ENCODE measurements at places on chromosomes 16 and 17. TPM values are rescaled to one million over a fixed set of nuclear protein-coding genes. Genes with fewer than 3 reads are reported as not detected.

DNA sequence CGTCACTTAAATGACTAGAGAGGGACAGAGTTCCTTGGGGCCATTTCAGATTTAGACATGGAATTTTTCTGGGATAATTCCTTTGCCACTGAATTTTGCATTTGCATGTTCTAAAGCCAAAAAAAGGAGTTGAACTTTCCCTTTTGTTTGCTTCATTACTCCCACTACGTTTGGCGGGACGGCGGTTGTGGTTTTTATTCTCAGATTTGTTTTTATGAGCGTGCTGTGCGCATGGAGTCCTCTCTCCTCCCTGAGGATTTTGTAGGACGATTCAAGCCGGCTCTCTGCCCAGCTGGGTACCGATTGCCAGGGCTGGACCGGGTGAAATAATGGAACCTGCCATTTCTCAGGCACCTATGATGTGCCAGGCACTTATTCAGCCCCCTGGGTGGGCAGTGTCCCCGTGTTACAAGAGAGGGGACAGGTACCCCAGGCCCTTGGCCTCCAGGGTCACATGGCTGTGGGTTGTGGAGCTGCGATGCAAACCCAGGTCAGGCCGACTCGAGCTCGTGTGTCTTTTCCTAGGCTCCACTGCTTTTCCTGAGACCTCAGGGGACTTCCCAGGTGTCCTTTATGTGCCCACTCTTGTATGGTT lies 18.8 kb downstream of the CMIP start:
- H3K4me3 ChIP-seq: no peak overlapping the region
- no peaks in the 10 kb centered on the region for H3K36me3 ChIP-seq
- no peaks in the 10 kb centered on the region for H3K27me3 ChIP-seq

GRCh38 chr17:28078341-28079229 lies 36.1 kb downstream of the NLK start:
- no peak overlapping the region for H3K27ac ChIP-seq
- no peaks in the 10 kb centered on the region for H3K27me3 ChIP-seq
- no peaks in the 10 kb centered on the region for H3K36me3 ChIP-seq
- H3K4me1 ChIP-seq: peaks cover 4% of the 10 kb centered on the region
- DNase-seq: no peak

DNA sequence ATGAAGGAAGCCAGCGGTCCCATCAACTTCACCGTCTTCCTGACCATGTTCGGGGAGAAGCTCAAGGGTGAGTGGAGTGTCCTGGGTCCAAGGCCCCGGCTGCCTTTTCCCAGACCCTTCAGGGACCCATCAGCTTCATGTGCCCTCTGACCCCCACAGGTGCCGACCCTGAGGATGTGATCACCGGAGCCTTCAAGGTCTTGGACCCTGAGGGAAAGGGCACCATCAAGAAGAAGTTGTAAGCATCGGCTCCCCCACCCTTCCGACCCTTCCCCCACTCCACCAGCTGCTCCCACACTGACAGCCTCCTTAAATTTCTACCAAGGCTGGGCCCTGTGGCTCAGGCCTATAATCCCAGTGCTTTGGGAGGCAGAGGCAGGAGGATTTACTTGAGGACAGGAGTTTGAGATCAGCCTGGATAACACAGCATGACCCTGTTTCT lies 1.9 kb downstream of the MYL11 start:
- peak overlapping the region; percentile 99 for H3K27ac ChIP-seq
- no peak for DNase-seq
- H3K4me1 ChIP-seq: peaks cover 10% of the 10 kb centered on the region
- no peaks in the 10 kb centered on the region for H3K36me3 ChIP-seq
- H3K27me3 ChIP-seq: no peaks in the 10 kb centered on the region

- peaks cover 7% of the 10 kb centered on the region for H3K36me3 ChIP-seq
- no peak overlapping the region for H3K27ac ChIP-seq
- no peaks in the 10 kb centered on the region for H3K4me1 ChIP-seq
Measured at GRCh38 chr16:8751481-8752311, 45.7 kb downstream of the TMEM186 start.

DNA sequence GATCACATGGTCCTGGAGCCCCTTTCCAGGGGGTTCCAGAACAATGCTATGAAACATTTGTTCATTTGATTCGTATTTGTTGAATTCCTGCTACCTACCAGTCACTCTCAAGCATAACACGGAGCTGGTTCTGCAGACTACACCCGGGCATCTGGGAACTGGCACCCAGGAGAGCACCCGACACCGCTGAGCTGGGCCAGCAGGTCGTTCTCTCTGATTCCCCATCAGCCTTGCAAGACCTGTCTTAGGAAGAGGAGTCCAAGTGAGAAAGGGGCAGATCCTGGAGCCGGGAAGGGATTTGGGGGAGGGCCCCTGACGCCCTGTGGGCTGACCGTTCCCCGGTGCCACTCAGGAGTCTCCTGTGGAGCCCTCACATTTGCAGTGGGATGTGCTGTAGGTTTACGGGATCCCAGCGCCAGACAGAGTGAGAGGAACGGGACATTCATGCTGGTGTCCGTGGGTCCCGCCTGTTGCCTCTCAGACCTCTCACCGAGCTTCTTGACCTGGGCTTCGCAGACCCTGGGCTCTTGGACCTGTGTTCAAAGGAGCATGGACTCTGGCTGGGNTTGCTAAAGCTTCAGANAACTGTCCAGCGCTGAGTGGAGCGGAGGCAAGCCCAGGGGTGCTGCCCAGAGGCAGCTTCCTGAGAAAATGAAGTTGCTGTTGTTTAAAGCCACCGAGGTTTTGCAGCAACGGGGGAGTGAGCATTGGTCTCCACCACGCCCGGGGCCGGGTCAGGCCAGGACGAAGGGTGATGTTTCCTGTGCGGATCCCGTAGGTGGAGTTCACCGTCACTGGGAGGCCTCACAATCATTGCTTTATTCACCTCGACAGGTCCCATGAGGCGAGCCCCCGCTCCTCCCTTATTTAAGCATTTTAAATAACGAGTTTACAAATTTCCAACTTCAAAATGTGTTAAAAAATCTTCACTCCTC lies 49.2 kb downstream of the METRNL start:
- H3K27me3 ChIP-seq: no peaks in the 10 kb centered on the region
- no peak overlapping the region for H3K4me3 ChIP-seq
- no peaks in the 10 kb centered on the region for H3K36me3 ChIP-seq
- H3K27ac ChIP-seq: no peak overlapping the region
- H3K4me1 ChIP-seq: no peaks in the 10 kb centered on the region
- DNase-seq: peak; percentile 58

GRCh38 chr17:73795730-73796129 lies 151.5 kb upstream of the SDK2 start:
- H3K4me3 ChIP-seq: no peak overlapping the region
- peaks cover 4% of the 10 kb centered on the region for H3K4me1 ChIP-seq
- no peak overlapping the region for H3K27ac ChIP-seq
- H3K36me3 ChIP-seq: no peaks in the 10 kb centered on the region

GRCh38 chr16:86550281-86550680 lies 4.8 kb downstream of the MTHFSD start:
- no peaks in the 10 kb centered on the region for H3K27me3 ChIP-seq
- DNase-seq: no peak
- H3K4me3 ChIP-seq: no peak overlapping the region
- peaks cover 51% of the 10 kb centered on the region for H3K36me3 ChIP-seq
- H3K4me1 ChIP-seq: peaks cover 5% of the 10 kb centered on the region

DNA sequence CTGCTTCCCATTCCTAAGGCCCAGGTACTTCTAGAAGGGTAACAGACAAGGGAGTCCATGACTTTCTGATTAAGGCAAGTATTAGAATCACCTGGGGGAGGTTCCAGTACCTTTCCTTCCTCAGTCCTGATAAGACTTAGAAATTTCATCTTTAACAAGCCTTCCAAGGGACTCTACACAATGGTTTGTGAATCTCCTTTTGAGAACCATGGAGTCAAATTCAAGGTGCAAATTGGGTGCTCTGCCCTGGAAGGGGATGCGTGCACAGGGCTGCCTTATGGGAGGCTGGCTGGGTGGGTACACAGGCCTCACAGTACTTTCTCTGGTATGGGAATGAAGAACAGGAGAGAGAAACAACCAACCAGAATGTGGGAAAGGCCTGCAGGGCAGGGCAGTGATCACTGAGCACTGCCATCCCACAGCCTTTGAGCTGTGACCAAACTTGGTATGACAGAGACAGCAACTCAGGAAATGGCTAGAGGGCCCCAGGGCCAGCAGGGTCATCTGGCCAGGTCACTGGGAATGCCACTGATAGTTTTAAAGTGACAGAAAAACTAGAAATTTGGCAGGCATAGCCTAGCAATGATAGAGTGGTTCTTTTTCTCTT lies 3.6 kb upstream of the TMIGD1 start:
- no peaks in the 10 kb centered on the region for H3K27me3 ChIP-seq
- DNase-seq: no peak
- no peak overlapping the region for H3K27ac ChIP-seq
- H3K36me3 ChIP-seq: no peaks in the 10 kb centered on the region

- DNase-seq: no peak
- H3K27me3 ChIP-seq: no peaks in the 10 kb centered on the region
- H3K36me3 ChIP-seq: no peaks in the 10 kb centered on the region
- no peak within 1 kb of the TSS for H3K27ac ChIP-seq
- H3K4me1 ChIP-seq: no peaks in the 10 kb centered on the region
Measured at GRCh38 chr16:29777576-29778350, at the start of gene ZG16. TSS of gene ZG16 (plus strand) at chr16:29778256. CDS start at chr16:29779267, 1,011 bp downstream.

- DNase-seq: peak; percentile 75
- H3K36me3 ChIP-seq: peaks cover 6% of the 10 kb centered on the region
- peaks cover 6% of the 10 kb centered on the region for H3K4me1 ChIP-seq
- H3K27ac ChIP-seq: no peak overlapping the region
- no peak overlapping the region for H3K4me3 ChIP-seq
Measured at GRCh38 chr16:48542020-48542473, 67.9 kb downstream of the N4BP1 start.

DNA sequence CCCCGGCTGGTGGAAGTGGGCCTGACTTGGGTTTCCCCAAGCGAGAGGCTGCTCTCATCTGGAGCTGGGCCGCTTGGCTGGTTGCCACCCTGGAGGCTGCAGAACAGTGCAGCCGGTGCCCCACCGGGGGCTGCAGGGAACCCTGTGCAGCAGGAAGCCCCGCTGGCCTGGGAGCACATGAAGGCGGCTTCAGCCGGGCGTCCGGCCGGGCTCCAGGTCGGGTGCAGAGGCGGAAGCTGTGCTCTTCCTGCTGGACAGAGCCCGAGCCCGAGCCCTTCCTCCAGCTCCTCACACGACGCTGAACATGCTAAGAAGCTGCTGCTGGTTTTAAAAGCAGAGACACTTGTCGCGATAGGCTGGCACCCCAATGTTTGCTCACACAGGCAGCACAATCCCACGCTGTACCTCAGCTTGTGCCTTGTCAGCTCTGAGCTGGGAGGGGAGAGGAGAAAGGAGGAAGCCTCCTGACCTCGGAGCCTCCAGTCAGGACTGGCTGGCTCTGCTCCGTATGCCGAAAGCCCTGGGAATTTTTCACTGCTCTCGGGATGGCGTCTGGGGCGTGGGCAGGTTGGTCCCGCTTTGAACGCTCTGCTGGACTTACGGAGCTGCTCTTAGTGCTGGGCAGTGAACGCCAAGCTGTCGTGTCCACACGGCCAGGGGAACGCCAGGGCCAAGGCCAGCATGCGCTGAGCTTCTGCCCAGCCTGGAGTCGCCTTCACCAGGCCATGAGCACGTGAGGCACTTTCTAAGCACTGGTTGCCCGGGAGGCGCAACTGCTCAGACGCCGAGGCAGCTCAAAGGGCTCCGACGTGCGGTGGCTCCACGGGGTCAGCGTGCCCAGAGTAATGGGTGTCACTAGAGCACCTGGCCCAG lies 8.8 kb downstream of the CDK5R1 start:
- H3K36me3 ChIP-seq: peaks cover 24% of the 10 kb centered on the region
- H3K4me1 ChIP-seq: peaks cover 33% of the 10 kb centered on the region

GRCh38 chr17:46869296-46869695 lies 17.9 kb downstream of the WNT9B start:
- DNase-seq: no peak
- no peak overlapping the region for H3K4me3 ChIP-seq
- H3K4me1 ChIP-seq: no peaks in the 10 kb centered on the region
- H3K36me3 ChIP-seq: no peaks in the 10 kb centered on the region
- H3K27ac ChIP-seq: no peak overlapping the region

DNA sequence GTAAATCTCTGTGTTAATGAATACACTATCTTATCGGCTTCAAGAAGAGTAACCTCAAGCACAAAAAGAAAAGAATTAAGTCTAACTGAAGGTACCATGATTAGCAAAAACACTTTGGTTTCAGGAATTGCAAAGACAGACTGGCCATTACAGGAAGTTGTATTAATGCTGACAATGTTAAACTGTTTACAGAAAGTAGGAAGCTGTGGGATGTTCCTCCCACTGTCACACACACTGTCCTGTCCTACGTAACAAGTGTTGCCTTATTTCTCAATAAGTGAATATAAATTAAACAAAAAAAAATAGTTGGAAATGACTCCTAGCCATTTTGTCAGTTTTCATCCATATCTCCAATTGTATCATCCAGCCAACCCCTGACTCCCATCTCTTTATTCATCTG lies 8.6 kb downstream of the GNA13 start:
- H3K4me1 ChIP-seq: peaks cover 6% of the 10 kb centered on the region
- peaks cover 35% of the 10 kb centered on the region for H3K36me3 ChIP-seq
- peak overlapping the region; percentile 28 for H3K27ac ChIP-seq
- no peak for DNase-seq

GRCh38 chr16:9091867-9092281 lies 430 bp downstream of the HAPSTR1 start:
- H3K27me3 ChIP-seq: no peaks in the 10 kb centered on the region
- H3K36me3 ChIP-seq: no peaks in the 10 kb centered on the region
- no peak for DNase-seq
- H3K27ac ChIP-seq: peak overlapping the region; percentile 96

DNA sequence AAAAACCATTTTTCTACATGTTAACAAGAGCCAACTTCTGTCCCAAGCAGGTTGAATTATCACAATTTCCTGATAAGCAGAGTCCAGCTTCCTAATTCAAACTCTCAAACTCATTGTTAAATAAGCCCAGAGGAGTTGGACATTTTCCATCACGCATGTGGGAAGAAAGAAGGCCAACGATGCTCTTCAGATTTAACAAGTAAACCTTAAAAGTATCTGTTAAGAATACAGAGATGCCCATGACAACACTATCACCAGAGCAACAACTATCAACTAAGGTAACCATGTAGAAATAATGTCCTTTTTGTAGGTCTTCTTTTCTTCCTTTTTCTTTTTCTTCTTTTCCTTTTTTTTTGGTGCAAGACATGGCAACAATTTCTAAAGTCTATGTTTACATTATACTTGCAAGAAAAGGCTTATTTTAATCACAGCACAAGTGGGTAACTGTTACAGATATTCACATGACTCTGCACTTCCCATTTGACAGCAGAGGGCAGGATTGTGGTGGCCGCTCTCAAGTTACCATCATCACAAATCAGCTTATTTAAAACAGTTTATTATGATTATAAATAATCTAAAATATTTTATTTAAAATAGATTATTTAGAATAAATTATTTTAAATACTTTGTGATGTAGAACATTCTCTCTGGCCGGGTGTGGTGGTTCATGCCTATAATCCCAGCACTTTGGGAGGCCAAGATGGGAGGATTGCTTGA lies 35.7 kb upstream of the DHRS7B start:
- H3K4me3 ChIP-seq: no peak overlapping the region
- DNase-seq: no peak
- no peak overlapping the region for H3K27ac ChIP-seq
- no peaks in the 10 kb centered on the region for H3K27me3 ChIP-seq
- H3K36me3 ChIP-seq: no peaks in the 10 kb centered on the region

- no peaks in the 10 kb centered on the region for H3K27me3 ChIP-seq
- peaks cover 7% of the 10 kb centered on the region for H3K4me1 ChIP-seq
- no peak for DNase-seq
- H3K36me3 ChIP-seq: no peaks in the 10 kb centered on the region
- peak overlapping the region; percentile 98 for H3K4me3 ChIP-seq
Measured at GRCh38 chr17:80102664-80103448, 1.5 kb downstream of the GAA start.

ACSM2A gene
- total RNA-seq: not detected

KCNJ2 gene
- 7.5 TPM for total RNA-seq

CFDP1 gene
- 8.3 TPM for total RNA-seq

EPX gene
- total RNA-seq: not detected

ZG16 gene
- 0.21 TPM for total RNA-seq

NPIPB5 gene
- 78.3 TPM for total RNA-seq

EVI2B gene
- total RNA-seq: 0.85 TPM

ABCA5 gene
- 7.8 TPM for total RNA-seq

KRT40 gene
- total RNA-seq: not detected

SPATA20 gene
- 463 TPM for total RNA-seq

Measured in ascending aorta (tissue), 2 donors.